ENCODE measurements at places on chromosomes 12 and 14. TPM values are rescaled to one million over a fixed set of nuclear protein-coding genes. Genes with fewer than 3 reads are reported as not detected.

The RTL1 gene
- not detected for total RNA-seq

The FBRSL1 gene
- total RNA-seq = 82.6 TPM

The EML1 gene
- 14.5 TPM for total RNA-seq

The SLC39A2 gene
- total RNA-seq = 0.92 TPM

The TMEM30B gene
- total RNA-seq = 68.5 TPM

The ANKRD33 gene
- total RNA-seq = not detected

The NKX2-1 gene
- not detected for total RNA-seq

- DNase-seq = no peak
Observed at GRCh38 chr14:75445963-75446362, 18.1 kb downstream of the JDP2 start.

DNA sequence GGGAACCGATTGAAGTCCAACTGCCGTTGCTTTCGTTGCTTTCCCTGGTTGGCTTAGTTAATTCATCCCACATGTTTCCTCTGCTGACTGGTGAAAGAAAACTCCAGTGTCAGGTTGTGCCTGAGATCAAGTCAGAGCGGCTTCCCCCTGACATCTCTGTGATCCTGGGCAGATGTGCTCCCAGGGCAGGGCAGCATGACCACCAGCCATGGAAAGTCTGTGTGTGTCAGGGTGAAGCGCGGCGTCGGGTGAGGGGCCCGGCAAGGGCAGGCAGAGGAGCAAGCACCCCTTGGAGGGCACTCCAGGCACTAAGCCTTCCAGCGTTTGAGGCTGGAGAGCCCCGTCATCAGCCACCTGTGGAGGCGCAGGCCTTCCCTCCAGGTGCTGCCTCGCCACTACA lies 54.5 kb upstream of the IGF1 start:
- no peak for DNase-seq

- DNase-seq = no peak
Observed at GRCh38 chr12:11565752-11566151, 83.7 kb upstream of the ETV6 start.

DNA sequence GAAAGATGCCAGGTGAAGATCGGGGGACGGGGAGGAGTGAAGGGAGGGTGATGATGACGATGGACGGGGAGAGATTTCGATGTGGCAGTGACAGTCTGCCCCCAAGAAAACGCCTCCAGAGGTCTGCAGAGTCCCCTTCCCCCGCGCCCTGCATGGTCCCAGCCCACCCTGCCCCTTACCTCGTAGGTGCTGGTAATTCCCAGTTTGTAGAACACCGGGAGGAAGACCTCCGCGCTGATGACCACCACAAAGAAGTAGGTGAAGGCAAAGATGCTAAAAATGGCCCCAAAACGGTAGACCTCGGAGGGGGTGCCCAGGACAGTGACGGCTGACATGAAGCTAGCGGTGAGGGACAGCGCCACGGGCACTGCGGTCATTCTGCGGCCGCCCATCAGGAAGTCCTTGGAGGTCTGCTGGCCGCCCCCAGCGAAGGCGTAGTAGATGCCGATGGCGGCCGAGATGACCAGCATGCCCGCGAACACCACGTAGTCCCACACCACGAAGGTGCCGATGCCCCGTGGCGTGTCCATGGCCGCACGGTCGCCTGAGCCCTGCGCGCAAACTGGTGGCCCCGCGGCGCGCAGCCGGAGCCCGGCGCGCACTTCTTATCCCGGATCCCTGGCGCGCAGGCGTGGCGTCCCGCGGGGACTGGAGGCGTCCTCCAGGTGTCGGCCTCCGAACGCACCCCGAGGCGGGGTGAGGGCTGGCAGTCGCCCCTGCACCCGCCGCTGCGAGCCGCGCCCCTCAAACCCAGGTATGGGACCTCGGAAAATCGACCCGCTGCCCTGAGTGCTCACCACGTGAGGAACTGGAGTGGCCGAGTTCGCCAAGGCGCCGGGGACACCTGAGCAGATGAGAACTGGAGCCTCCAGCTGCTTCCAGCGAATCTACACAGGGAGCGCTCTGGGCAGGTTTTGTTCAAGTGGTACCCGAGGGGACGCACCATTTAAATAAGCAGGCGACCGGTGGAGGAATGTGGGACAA lies at the start of gene SLC5A8:
Gene SLC5A8 (minus strand): TSS at position 920 of the 984 bp plus-strand sequence. CDS start 390 bp downstream, at position 530.
- DNase-seq = peak; percentile 5

- no peak for DNase-seq
Observed at GRCh38 chr14:103317251-103317650, 16.8 kb upstream of the EIF5 start.

- no peak for DNase-seq
Observed at GRCh38 chr12:54352891-54353874, 11.1 kb downstream of the GPR84 start.

DNA sequence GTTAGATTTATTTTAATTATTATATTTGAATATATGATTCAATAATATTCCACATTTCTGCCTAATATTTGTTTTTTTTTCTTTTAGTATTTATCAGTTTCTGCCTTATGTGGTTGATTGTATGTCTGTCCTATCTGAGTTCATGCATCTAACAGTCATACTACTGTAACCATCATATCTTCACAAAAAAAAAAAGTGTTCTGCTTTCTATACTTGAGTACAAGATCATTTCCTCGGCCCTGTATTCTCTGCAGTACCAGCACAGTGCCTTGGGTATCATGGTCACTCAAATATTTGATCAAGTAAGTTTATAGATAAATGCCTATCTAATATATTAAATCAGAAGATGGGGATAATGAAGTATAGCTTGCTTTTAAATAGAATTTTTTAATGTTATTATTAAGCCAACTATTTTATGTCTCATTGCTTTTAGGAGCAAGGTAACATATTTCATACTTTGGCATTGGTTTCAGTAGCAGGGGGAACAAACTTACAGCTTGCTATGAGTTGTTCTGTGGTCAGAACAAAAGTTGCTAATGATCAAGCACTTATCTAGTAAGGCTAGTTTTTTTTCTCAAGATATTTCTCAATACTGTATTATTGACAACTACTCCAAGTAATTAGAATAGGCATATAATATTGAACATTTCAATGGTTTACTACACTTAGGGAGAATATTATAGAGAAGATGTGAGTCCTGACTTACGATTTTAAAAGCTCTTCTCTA lies 290.5 kb upstream of the FBXO33 start:
- no peak for DNase-seq

DNA sequence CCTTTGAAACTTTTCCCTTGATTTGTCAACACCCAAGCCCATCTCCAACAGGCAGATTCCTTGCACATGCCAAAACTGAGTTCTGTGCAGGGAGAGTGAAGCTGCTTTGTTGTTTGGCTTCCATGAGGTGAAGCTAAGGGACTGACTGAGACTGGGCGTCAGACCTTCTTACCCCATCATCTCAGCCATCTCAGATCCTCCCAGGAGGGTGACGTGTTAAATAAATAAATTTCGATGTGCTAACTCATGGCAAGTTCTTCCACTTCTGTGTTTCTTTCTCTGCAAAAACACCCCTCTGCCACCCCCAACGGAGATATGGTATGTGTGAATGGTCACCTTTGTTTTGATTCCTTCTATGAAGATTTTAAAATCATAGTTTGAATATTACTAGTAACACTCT lies 17.8 kb downstream of the UTP20 start:
- no peak for DNase-seq

- DNase-seq = no peak
Observed at GRCh38 chr12:79295572-79295971, 395.2 kb downstream of the PAWR start.

DNA sequence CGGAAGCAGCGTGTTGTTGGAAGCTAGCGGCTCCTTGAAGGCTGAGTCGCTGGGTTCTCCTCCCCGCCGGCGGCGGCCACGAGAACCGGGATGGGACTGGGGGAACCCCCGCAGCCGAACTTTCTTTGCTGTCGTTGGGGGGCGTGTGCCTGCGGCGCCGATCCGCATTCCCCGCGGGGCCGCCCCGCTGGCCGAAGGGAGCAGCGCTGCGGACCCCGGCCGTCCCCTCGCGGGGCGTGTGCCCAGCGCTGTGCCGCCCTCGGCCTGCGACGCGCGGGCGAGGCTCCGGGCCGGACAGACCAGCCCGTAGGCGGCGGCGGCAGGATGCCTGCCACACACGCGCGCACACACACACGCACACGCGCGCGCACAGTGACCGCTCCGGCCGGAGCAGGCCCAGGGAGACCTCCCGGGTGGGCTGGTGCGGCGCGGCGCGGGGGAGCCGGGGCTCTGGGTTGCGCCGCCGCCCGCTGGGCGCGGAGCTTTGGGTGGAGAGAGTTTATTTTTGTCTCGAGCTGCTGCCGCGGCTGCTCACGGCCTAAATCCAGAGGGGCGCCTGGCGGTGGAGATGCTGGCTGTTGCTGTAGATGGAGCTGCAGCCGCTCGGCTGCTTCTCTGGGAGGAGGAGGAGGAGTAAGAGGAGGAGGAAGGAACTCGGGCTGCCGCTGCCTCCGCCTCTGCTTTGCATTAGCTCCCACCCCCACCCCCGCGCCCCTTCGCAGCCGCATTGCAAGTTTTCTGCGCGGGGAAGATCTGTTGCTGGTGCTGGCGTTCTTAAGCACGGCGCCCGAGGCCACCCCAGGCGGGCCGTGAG lies at the start of gene SAMD4A:
Gene SAMD4A (plus strand): TSS at position 719 of the 814 bp plus-strand sequence. CDS start 789 bp downstream, outside the sequence.
- peak; percentile 82 for DNase-seq

DNA sequence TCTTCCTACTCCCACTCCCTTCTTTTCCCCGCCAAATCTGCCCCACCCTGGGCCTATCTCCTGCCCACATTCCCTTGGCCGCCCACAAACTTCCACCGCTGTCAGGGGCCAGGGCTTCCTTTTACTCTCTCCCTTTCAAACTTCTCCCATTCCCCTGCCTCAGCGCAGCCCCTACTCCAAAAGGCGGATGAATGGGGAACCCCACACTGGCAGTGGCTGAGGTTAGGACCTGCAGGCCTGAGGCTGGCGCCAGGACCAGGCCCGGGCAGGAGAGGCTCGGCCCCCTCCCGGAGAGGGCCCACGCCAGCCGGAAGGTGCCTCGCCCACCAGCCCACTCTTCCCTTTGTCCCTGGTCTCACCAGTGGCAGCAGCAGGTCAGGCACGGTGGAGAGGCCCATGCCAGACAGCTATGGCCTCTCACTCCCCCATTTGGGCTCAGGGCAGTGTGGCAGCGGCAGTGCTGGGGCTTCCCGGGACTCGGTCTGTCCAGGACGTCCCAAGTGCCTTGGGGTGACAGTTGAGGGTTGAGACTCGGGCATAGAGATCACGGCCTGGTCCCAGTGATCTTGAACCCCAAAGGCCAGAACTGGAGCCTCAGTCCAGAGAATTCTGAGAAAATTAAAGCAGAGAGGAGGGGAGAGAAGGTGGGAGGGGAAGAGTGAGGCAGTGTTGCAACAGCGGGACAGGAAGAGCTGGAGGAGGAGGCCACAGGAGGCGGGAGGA lies at the start of gene TNFRSF1A:
Gene TNFRSF1A (minus strand): TSS at position 660 of the 723 bp plus-strand sequence. CDS start 262 bp downstream, at position 398.
- DNase-seq = peak; percentile 75

- DNase-seq = no peak
Observed at GRCh38 chr12:96879301-96879700, 27.8 kb upstream of the NEDD1 start.

DNA sequence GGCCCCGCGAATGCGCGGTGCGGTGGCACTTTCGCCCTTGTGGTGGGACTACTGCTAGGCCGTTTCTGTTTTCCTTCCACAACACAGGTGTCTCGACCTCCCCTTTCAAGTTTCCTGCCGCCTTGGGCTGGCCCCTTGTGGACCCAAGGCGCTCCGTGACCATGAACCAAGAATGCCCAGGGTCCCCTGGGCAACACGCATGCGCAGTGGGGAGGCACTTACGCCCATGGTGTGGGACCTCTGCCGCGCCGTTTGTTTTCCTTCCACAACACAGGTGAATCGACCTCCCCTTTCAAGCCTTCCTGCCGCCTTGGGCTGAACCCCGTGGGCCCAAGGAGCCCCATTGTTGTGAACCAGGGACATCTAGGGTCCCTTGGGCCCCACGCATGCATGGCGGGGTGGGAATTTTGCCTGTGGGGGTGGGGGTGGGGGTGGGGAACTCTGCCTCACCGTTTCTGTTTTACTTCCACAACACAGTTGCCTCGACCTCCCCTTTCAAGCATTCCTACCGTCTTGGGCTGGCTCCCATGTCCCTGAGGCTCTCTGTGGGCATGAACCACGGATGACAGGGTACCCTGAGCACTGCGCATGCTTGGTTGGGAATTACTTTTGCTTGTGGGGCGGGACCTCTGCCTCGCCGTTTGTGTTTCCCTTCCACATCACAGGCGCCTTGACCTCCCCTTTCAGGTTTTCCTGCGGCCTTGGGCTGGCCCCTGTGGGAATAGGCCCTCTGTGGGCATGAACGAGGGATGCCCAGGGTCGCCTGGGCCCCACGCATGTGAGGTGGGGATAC lies 355.1 kb downstream of the ALG10 start:
- DNase-seq = no peak

DNA sequence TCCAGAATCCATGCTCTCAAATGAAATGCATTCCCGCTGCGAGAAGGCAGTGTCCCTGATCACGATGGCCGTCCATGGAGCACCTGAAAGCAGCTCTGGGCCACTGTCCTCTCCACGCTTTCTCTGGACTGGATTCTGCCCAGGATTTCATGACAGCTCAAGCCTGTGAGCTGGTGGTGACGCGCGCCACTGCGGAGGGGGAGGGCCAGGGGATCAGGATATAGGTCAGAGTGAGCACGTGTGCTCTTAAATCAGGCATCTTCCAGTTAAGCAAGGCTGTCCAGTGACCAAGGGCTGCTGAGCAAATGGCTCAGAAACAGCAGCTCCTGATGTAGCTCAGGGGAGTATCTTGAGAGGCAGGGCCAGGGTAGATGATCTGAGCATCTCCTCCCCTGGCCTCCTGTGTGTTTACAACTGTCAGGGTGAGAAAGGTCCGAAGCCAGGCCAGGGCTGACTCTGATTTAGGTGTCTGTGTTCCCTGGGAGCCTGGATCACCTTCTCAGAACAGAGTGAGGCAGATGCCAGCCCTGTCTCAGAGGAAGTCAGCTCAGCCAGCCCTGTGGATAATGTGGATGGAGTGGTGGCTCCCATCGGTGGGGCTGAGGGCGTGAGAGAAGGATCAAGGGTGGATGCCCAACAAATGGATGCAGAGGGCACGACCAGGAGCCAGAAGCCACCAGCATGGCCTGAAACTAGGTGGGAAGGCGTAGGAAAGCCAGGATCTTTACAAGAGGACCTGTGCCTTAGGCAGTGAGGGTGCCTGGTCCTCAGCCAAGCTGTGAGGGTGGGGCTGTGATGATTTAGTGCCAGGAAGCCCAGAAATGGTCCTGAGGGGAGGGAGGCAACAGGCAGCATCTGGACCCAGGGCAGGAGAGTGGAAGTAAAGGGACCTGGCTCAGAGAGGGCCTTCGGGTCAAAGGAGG lies 55.3 kb downstream of the ELK3 start:
- DNase-seq = no peak

All from left colon (tissue), 2 donors.